ENCODE measurements at places on chromosomes 7 and 10. TPM values are rescaled to one million over a fixed set of nuclear protein-coding genes. Genes with fewer than 3 reads are reported as not detected.

PRR15 gene
- polyA plus RNA-seq: 1.8 TPM

CALY gene
- polyA plus RNA-seq: not detected

MYL10 gene
- polyA plus RNA-seq: not detected

DNA sequence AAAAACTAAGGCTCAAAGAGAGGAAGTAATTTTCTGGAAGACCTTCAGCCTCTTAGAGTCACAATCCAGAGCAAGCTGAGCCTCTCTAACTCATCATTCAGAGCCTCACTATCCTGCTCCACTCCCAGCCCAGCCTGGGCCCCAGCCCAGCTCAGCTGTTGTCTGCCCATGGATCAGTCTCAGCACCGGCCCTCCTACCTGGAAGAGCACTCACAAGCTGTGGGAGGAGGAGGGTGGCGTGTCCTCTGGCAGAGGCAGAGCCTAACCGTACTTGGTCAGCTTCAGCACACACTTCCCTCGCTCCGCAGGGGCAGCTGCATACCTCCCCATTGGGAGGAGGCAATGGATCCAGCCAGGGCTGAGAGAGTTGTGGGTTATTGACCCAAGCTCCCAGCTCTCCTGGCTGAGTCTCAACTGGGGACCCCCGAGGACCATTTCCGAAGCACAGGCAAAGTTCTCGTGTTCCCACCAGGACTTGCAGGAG lies 66.7 kb upstream of the GPR26 start:
- no peak overlapping the region for H3K27ac ChIP-seq
- no peaks in the 10 kb centered on the region for H3K4me1 ChIP-seq
- no peak overlapping the region for H3K4me3 ChIP-seq
- H3K36me3 ChIP-seq: no peaks in the 10 kb centered on the region
- H3K27me3 ChIP-seq: no peaks in the 10 kb centered on the region

GRCh38 chr10:53786236-53786900 lies 1013.8 kb upstream of the MBL2 start:
- H3K36me3 ChIP-seq: no peaks in the 10 kb centered on the region
- no peaks in the 10 kb centered on the region for H3K4me1 ChIP-seq
- H3K4me3 ChIP-seq: no peak overlapping the region
- H3K27ac ChIP-seq: no peak overlapping the region

- H3K27me3 ChIP-seq: no peaks in the 10 kb centered on the region
- H3K27ac ChIP-seq: no peak overlapping the region
- no peak for DNase-seq
Measured at GRCh38 chr10:129709627-129710509, 242.8 kb downstream of the MGMT start.

GRCh38 chr10:79249186-79250121 lies 97.8 kb upstream of the PPIF start:
- H3K4me3 ChIP-seq: no peak overlapping the region
- H3K27me3 ChIP-seq: no peaks in the 10 kb centered on the region
- peaks cover 1% of the 10 kb centered on the region for H3K36me3 ChIP-seq
- no peak for DNase-seq

DNA sequence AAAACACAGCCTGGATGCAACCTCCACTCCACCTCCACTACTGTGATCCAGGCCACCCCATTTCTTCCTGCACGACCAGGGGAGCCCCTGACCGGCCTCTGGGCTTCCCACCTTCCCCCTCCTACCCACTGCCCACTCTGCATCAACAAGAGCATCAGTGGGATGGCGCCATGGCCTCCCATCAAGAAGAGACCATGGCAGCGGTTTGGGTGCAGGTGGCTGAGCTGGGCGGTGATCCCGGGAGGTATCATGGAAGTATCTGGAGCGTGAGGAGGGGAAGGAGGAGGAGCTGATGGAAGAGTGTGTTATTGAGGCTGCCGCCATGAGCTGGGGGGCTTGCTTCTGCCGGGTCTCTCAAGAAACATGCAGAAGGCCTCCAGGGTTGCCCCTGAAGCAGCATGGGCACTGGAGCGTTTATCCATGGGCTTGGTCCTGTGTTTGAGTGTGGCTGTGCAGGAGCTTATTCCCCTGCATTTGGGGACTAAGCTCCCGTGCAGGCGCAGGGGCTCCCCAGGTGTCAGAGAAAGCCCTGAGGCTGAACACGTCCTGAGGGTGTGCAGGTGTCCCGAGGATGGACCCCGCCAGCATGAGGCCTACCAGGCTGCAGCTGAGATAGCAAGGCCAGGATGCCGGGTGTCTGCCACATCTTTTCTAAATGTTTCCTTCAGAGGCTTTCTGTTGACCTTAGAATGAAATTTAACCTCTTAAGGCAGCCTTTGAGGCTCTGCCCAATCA lies 99.2 kb upstream of the PCBD1 start:
- no peaks in the 10 kb centered on the region for H3K36me3 ChIP-seq
- H3K4me3 ChIP-seq: no peak overlapping the region
- H3K4me1 ChIP-seq: peaks cover 8% of the 10 kb centered on the region

GRCh38 chr10:78777466-78777865 lies 291.3 kb upstream of the ZMIZ1 start:
- no peaks in the 10 kb centered on the region for H3K4me1 ChIP-seq
- peaks cover 4% of the 10 kb centered on the region for H3K27me3 ChIP-seq
- H3K36me3 ChIP-seq: no peaks in the 10 kb centered on the region
- no peak for DNase-seq
- no peak overlapping the region for H3K27ac ChIP-seq
- H3K4me3 ChIP-seq: no peak overlapping the region

DNA sequence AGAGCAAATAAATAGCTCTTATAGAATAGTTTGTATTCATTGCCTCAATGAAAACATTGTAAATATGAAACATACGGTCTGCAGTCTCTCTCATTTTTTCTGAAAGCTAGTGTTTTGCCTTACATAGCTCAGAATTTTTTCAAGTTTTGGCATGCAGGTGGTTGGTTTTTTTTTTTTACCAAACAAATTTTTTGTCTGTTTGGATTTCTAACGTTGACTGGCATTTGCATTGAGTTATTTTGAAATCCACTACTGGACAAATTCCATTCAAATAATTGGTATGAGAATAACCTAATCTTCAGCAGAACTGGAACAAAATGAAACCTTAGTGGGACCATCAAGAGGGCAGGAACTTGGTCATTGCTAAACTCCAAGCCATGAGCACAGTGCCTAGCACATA lies 107.6 kb upstream of the SAMD8 start:
- H3K4me1 ChIP-seq: no peaks in the 10 kb centered on the region
- no peaks in the 10 kb centered on the region for H3K27me3 ChIP-seq
- no peak for DNase-seq

GRCh38 chr10:103806395-103807187 lies 48.8 kb downstream of the SH3PXD2A start:
- peaks cover 16% of the 10 kb centered on the region for H3K36me3 ChIP-seq
- no peak for DNase-seq
- no peaks in the 10 kb centered on the region for H3K27me3 ChIP-seq
- H3K27ac ChIP-seq: no peak overlapping the region

GRCh38 chr10:22537810-22538209 lies 176.6 kb downstream of the PIP4K2A start:
- no peaks in the 10 kb centered on the region for H3K36me3 ChIP-seq
- H3K4me3 ChIP-seq: no peak overlapping the region
- H3K4me1 ChIP-seq: no peaks in the 10 kb centered on the region
- no peak for DNase-seq
- H3K27ac ChIP-seq: no peak overlapping the region

DNA sequence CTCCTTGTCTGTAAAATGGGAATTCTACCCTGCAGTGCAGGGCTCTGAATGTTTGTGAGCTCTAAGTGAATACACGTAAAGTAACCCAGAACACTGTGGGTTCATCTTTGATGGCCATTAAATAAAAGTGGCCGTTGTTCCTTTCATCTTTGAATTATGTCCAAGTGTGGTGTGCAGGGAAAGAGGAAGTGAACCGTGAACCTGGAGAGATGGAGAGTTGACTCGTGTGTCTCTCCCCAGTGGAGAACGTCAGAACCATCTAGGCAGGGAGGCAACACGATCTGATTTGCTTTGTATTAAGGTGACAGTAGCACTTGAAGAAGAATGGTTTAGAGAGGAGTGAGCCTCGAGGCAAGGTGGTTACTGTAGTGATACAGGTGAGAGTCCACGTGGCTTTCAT lies 93.5 kb upstream of the GJD4 start:
- peaks cover 5% of the 10 kb centered on the region for H3K36me3 ChIP-seq
- DNase-seq: no peak
- no peaks in the 10 kb centered on the region for H3K27me3 ChIP-seq
- no peak overlapping the region for H3K27ac ChIP-seq
- no peaks in the 10 kb centered on the region for H3K4me1 ChIP-seq

- H3K4me3 ChIP-seq: no peak overlapping the region
- no peaks in the 10 kb centered on the region for H3K4me1 ChIP-seq
- no peaks in the 10 kb centered on the region for H3K36me3 ChIP-seq
Measured at GRCh38 chr10:53135897-53136253, 363.3 kb upstream of the MBL2 start.

Data from keratinocyte (primary cell).